Activated CD8-positive, alpha-beta T cell treated with anti-CD3 and anti-CD28 coated beads, Interleukin-2, amount 10 ng/mL, durations not matched to agents 7 days and 5 days (primary cell): ENCODE measurements at places on chromosomes 3 and 15. TPM values are rescaled to one million over a fixed set of nuclear protein-coding genes. Genes with fewer than 3 reads are reported as not detected.

The MOBP gene
- total RNA-seq: not detected

The KIF15 gene
- total RNA-seq: 62.2 TPM

The AHSG gene
- not detected for total RNA-seq

The CHST2 gene
- 2.4 TPM for total RNA-seq

The PLA1A gene
- not detected for total RNA-seq

The TGM5 gene
- total RNA-seq: 0.37 TPM

The LSAMP gene
- not detected for total RNA-seq
